Osteocyte (in vitro differentiated cells): ENCODE measurements at places on chromosomes 6 and 20. TPM values are rescaled to one million over a fixed set of nuclear protein-coding genes. Genes with fewer than 3 reads are reported as not detected.

GRCh38 chr6:134647861-134648260 lies 302.0 kb downstream of the ALDH8A1 start:
- DNase-seq: no peak

DNA sequence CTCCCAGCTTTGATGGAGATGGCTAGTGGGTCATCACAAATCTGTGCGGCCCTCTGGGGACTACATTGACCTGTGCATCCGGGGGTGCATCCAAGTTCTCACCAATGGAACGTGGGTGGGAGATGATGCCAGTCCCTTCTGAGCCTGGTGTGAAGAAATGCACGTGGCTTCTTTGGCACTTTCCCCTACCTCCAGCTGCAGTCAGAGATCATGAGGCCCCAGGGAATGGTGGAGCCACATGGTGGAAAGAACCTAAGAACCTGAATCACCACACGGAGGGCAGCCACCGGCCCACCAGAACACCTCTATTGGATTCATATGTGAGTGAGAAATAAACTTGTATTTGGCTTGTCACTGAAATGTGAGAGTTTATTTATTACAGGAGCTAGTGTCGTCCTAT lies 9.9 kb upstream of the CDKN1A start:
- DNase-seq: no peak

DNA sequence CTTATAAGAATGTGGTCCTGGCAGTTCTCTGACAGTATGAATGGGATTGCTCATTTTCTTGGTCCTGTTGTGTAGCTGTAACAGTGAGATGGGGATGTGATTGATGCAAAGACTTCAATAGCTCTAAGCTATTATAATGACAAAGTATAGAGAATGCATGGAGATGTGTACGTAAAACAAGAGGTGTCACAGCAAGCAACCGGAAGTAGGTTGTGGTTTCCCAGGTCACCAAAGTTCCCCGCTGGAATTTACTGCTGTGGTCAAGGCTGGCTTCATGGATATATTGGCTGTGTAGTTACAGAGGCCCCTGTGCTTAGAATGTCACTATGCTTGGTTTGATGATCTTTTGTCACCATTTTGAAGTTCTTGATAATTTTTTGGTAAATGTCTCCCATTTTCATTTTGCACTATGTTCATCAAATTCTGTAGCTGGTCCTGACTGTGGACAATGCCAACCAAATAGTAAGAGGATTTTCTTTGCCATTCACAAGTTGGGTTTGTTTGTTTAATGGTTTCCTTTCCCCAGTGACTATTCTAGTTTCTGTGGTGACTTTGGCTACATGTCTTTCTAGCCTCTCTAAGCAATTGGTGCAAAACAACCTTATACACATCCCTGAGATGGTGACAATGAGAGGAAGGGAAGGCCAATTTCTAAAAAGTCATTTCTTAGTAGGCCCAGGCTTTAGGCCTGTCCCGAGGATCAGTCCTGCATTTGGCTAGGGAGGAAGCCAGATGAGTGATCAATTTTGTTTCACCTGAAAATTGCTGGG lies 10.5 kb downstream of the DNAH8 start:
- DNase-seq: no peak

DNA sequence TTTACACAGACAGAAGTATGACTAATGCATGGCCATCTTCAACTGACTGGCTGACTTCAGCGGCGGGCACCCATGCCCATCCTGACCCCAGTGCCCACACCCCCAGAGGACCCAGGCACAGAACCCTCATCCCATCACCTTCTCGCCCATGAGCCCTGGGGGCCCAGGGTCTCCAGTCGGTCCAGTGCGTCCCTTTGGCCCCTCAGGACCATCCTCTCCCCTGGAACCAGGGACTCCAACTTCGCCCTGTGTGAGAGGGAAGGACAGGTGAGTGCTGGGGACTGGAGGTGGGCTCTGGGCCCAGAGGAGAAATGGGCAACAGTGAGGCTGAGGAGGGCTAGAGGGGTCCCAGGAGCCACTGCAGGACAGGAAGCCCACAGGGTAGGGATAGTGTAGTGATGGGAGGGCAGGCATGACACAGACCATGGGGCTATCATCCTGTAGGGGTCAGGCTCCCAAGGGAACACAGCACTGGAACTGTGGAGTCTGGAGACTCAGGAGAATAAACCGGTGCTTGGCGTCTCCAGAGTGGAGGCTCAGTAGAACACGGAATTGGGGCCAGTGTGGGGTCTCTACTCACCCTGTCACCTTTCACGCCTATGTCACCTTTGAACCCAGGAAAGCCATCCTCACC lies 16.7 kb downstream of the COL11A2 start:
- no peak for DNase-seq

GRCh38 chr6:135465307-135465706 lies 32.2 kb downstream of the AHI1 start:
- DNase-seq: no peak

GRCh38 chr20:2871111-2871465 lies 2.2 kb upstream of the PTPRA start:
- no peak for DNase-seq

DNA sequence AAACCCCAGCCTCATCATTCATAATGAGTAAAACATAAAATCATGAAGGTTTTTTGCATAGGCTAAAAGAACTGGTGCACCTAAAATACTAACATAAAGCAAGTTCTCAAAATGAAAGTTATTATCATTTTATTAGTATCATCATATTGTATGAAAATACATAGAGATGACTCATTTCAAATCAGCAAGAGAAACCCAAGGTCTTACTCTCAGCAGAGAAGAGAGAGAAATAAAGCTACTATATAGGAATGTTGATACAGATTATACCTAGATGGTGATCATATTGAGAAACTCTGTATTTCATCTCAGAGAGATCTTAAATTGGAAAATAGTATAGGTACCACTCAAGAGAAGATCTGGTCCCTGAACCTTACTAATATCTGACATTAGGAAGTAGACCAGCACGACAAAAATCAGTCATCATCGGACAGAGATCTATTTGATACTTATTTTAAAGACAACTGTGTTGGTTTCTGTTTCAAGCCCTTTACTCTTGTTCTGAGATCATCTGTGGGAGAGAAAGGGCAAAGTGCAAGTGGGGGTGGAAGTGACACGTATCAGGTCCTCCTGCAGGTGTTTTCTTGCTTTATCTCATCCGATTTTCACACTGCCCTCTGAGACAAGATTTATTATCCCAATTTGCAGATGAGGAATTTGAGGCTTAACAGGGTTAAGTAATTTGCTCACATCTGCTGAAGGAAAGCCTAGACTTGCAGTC lies 532.3 kb downstream of the MAFB start:
- DNase-seq: no peak

GRCh38 chr6:161161889-161162624 lies 111.8 kb downstream of the AGPAT4 start:
- DNase-seq: no peak

DNA sequence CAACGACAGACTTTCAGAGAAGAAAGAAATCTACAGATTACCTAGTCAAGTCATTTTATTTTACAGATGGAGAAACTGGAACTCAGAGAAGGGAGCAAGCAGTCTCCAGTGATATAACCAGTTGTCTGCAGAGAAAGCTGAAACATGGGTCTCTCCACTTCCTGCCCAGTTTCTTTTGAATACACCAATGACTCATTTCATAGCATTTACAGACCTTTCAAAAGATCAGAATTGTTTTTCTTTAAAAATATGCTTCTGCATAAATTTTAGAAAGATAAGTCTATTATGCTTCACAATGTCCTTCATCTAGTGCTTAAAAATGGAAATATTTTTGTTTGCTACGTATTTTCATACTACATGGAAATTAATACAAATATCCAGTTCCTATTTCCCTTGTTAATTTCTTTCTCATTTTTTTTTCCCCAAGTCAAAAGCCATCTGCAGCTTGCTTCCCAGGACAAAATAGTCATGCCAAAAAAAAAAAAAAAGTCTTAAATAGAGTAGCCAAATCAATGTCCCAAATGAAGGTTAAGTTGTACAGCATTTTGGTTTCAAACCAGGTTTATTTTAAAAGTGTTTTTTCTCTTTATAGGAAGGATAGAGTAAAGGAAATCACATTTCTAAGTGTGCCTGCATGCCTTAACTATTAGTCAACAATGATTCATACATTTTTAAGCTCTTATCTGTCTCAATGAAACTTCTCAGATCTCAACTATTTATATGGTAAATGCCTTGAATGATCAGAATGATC lies 36.9 kb downstream of the ARHGAP18 start:
- no peak for DNase-seq

- no peak for DNase-seq
Observed at GRCh38 chr6:89596484-89596883, 42.1 kb downstream of the LYRM2 start.

GRCh38 chr6:90186637-90187371 lies 109.8 kb downstream of the BACH2 start:
- no peak for DNase-seq

DNA sequence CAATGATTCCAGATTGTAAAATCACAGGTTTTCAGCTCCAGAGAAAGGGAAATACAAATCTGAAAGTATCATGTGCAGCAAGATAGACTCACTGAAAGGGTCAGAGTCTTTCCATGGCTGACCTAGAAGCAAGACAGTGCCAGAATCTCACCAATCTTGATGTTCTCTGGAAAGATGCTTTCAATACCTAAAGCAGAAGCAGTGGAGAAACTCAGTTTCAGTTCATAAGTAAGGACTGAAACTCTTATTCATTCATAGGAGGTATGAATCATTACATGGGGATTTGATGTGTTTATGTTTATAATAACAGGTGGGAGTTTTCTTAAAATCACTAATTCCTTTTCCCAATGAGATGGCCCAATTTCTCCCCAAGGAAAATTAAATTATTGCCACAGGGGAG lies 42.5 kb downstream of the SLC2A12 start:
- DNase-seq: no peak

DNA sequence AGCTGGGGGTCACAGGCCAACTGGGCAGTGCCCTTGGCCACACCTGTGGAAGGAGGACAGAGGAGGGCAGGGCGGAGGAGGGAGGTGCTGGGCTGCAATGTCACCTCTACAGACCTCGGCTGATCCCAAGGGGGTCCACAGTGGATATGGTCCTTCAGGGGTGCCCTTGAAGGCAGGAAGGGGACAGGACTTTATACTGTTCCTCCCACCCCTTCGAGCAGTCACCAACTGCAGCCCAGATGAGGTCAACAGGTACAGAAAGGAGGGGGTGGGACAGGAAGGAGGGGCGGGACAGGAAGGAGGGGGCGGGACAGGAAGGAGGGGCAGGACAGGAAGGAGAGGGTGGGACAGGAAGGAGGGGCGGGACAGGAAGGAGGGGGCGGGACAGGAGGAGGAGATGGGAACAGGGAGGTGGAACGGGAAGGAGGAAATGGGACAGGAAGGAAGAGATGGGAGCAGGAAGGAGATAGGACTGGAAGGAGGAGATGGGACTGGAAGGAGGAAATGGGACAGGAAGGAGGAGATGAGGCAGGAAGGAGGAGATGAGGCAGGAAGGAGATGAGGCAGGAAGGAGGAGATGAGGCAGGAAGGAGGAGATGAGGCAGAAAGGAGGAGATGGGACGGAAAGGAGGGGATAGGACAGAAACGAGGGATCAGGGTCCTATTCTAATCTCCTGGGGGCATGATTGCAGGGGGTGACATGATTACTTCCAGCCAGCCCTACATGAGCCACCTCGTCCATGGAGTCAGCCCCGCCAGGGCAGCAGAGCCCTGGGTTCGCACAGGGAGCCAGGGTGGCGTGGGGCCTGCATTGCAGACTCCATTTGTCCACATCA lies 19.4 kb upstream of the MRGBP start:
- no peak for DNase-seq

GFOD1 gene
- 0.65 and 0.89 TPM in 2 replicates for total RNA-seq

ADGRB3 gene
- 8.8 and 8.9 TPM in 2 replicates for total RNA-seq

RIMS1 gene
- total RNA-seq: 23.5 and 24.7 TPM in 2 replicates

SLC22A16 gene
- total RNA-seq: not detected in 2 replicates

B3GAT2 gene
- not detected in 2 replicates for total RNA-seq

CFAP61 gene
- not detected in 2 replicates for total RNA-seq

NINL gene
- total RNA-seq: 20.4 and 20.8 TPM in 2 replicates

RAB32 gene
- total RNA-seq: 47.7 and 54.2 TPM in 2 replicates

HRH3 gene
- not detected in 2 replicates for total RNA-seq

CLDN20 gene
- not detected in 2 replicates for total RNA-seq
